Stimulated activated CD8-positive, alpha-beta memory T cell treated with anti-CD3 and anti-CD28 coated beads, Interleukin-15, amount 100 ng/mL, for 4 hours (primary cell): ENCODE measurements at places on chromosomes 5 and 9.

- DNase-seq, result no peak
These were observed 19.3 kb downstream of the MLANA start for GRCh38 chr9:5909976-5910375.

DNA sequence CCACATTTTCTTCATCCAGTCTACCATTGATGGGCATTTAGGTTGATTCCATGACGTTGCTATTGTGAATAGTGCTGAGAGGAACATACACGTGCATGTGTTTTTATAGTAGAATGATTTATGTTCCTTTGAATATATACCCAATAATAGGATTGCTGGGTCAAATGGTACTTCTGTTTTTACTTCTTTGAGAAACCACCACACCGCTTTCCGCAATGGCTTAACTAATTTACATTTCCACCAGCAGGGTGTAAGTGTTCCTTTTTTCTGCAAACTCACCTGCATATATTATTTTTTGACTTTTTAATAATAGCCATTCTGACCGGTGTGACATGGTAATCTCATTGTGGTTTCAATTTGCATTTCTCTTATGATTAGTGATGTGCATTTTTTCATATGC is 82.2 kb upstream of the RFX3 start:
- no peak for DNase-seq

- DNase-seq, result no peak
These were observed 379.8 kb downstream of the EFNA5 start for GRCh38 chr5:107290780-107291398.

- no peak for DNase-seq
These were observed 55.1 kb downstream of the KIAA1958 start for GRCh38 chr9:112541685-112542084.

DNA sequence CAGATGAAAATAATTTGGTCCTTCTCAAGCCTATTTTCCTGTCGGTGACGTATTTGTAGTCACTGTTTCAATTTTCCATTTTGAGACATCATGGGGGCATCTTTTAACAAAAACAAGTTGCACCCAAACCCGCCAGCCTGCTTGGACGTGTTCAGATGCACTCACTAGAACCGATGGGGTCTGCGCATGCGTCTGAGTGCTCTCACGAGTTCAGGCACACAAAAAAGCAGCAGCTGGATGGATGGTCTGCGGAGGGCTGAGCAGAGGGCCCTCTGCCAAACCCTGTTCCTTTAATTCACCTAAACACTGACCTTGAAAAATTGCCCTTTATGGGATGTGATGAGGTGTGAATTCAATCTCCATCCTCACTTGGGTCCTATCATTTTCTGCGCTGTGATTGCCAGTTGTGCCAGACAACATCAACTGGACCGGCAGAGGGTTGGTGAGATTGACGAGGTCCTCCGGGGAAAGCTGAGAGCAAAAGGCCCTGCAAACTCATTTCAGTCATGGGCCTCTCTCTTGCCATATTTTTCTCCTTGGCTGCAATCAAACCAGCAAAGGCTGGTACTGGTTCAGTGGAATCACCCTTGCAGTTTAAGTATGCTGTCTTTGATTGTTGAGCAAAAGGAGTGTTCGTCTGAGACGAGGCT is 251.9 kb downstream of the NFIB start:
- DNase-seq, result no peak

DNA sequence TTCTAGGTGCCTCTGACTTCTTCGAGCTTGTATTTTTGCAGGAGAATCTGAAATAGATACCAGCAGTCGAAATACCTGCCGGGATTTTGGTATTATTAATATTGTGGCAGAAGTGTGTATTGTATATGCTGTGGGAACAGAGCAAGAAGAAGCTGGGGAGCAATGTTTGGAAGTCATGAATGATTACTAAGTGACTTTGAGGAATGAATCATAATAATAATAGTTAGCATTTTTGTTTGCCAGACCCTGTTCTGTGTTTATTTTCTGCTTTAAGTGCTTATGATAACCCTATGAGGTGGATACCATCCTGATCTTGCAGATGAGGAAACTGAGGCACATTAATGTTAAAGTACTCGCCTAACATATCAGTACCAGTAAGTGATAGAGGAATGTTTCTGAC is 32.4 kb downstream of the RAB24 start:
- DNase-seq, result no peak

DNA sequence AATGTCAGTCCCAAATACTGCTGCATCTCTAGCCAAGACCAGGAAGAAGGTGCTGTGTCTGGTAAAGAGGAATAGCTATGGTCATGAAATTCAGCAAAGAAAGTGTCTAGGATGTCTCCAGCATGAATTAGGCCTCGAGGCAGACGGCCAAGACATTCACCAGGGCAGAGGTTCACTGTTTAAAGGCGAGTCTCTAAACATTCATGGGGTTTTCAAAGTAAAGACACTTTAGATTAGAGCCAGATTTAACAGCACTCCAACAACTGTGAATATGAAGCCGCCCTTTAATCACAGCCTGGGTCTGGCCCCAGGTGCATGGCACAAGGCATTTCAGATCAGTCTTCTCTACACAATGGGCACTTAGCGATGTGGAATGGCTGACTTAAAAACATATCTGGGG is 95.0 kb downstream of the ANKH start:
- no peak for DNase-seq

- DNase-seq, result no peak
These were observed 165.6 kb downstream of the DCP2 start for GRCh38 chr5:113142186-113142585.

- no peak for DNase-seq
These were observed 96.9 kb upstream of the FSTL4 start for GRCh38 chr5:133709209-133709725.

- no peak for DNase-seq
These were observed 92.4 kb upstream of the CEP78 start for GRCh38 chr9:78143281-78144007.

DNA sequence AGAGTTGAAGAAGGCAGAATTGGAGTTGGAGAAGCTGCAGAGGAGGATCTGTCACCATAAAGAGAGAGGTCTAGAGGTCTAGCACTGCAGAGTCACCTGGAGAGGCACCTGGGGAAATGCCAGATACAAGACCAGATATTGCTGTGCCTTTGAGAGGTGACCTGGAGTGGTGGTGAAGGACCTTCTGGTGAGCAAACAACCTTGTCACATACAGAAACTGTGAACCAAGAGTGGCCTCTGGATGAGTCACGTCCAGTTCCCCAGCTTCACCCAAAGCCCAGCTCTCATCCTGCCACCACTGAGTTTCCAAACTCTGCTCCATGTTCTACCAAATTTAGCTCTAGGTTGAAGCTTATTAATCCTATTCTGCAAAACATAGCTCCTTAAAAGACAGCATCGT is 131.1 kb upstream of the FBXL7 start:
- no peak for DNase-seq

DNA sequence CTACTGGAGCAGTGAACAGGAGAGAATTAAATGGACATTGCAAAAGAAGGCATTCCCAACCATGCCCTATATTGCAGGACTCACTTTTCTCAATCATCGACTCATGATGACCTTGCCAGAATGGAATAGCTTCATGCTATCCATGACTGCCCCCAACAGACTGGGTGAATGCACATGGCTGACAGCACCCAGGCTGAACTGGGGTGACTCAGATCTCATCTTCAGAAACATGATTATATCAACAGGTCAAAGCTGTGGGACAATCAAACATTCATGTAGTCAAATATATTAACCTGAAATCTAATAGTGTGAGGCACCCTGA is 34.7 kb upstream of the MIER3 start:
- no peak for DNase-seq

GRCh38 chr9:133589454-133590227 is 19.5 kb downstream of the FAM163B start:
- peak; percentile 10 for DNase-seq

DNA sequence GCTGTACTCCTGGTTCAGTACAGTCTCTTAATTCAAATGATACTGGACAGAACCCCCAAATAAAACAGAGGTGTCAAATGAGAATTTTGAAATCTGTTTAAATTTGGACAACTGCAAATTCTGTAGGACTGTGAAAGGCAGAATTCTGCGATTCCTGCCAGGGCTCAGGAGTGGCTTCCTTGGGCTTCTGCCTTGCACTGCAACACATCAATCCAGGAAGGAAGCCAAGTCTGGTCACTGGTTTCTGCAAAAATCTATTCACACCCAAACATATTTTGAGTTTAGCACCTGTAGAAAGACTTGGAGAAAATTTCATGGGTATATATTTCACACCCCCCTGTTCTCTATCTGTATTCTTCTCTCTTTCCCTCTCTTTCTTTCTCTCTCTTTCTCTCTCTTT is 37.5 kb upstream of the FST start:
- no peak for DNase-seq

DNA sequence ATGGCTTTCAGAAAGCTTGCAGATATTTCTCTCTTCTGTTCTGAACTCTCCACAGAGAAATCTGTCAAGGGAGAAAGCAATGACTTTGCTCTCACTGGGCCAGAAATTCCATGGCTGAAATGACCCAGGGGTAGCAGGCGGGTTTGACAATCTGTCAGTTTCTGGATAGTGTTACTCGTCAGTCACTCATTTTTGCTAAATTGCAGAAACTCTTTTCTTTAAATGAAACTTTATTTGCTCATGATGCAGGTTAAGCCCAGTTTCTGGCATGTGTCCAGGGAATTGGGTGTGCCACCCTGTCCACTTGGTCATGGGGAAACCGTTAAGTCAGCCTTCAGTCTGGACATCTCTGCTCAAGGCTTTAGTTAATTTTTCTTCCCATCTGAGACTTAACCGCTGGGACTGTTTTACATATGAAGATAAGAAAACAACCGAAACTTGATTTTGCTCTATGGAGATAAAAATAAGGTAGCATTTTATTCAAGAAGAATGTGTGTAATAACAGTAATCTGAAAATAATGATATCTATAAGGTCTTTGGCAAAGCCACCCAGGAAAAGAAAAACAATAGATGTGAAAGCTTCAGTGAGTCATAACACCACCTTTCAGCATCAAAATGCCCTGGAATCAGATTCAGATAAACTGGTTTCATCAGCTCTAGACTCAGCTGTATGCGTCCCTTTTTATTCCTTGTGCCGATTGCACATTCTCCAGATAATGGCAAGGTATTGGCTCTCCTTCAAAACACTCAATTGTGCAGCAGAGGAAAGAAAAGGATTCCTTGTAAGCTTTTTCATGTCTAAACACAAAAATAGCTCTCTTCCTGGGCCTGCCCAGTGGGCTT is 308.3 kb downstream of the ZSWIM6 start:
- no peak for DNase-seq

DNA sequence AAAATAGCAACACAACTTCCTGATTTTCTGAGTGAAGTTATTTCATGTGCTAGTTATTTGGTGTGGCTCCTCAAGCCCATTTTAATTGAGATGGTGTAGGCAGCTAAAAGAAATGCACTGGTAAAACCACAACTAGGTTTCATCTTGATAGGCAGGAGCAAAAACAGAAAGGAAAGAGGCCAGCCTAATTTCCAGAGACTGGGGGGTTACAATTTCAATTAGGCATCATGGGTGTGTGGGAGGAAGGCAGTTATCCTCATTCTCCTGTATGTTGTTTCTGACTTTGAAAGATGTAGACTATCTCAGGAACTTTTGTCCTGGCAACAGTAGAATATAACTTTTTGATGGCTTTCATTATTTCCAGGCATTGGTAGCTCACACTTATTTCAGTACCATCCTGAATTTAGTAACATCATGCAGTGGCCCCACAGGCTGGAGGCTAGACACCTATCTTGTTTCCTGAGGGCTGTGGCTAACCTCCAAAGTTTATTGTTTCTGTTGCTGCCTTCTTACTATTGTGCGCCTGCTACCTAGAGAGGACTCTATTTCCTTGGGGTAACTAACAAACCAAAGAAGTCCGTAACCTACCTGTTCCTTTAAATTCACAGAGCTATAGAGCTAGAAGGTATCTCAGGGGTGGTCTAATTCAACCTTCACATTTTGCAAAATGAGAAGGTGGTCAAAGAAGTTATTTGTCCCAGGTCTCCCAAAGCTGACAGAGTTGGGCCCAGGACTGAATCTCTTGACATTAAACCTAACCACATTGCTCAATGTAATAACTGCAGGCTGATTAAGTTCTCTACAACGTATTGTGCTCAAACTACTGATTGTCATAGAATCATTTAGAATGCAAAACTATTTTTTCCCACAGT is 42.4 kb downstream of the FYB1 start:
- no peak for DNase-seq

GRCh38 chr9:86500667-86501435 is 146.6 kb upstream of the TUT7 start:
- no peak for DNase-seq

- no peak for DNase-seq
These were observed 244.7 kb upstream of the GRAMD2B start for GRCh38 chr5:126178521-126178920.

DNA sequence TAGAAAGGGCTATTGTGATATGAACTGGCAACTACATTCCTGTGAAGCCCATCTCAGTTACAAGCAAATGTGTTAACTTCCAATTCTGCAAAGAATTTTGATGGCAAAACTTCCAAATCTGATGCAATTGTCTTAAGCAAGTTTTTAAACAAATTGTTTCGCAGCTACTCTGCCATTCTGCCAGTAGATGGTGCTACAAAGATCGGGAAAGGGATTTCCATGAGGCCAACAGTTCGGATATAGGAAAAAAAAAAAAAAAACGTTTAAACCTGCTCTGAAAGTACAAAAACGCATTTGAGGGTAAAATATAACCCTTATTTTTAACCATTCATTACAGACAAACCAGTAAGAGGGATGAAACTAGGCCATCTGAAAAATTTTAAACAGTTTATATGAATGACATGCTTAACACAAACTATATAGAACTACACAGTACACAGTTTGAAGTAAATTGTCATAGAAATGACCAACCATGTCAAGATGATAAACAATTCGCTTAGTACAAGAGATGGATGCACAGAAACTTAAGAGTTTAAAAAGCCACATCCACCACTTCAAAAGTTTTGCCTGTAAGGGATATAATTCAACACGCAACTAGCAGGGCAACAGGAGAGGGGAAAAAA is 2.2 kb downstream of the HNRNPA0 start:
- DNase-seq, result no peak

DNA sequence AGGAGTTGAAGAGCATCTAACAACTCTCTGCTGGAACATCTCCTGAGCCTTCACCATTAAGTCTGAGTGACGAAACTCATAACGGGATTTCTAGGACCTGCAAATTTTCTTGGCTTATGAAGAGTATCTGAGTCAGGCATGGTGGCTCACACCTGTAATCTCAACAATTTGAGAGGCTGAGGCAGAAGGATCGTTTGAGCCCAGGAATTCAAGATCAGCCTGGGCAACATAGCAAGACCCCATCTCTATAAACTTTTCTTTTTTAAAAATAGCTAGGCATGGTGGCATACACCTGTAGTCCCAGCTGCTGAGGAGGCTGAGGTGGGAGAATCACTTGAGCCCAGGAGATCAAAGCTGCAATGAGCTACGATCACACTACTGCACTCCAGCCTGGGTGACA is 48.8 kb downstream of the EPB41L4B start:
- DNase-seq, result no peak
